ENCODE measurements at places on chromosomes 13 and 19.

GRCh38 chr19:9916719-9917118, 19.6 kb downstream of the OLFM2 start:
- DNase-seq = no peak

- no peak for DNase-seq
These were observed 32.5 kb downstream of the CAPN12 start for GRCh38 chr19:38711726-38712153.

- DNase-seq = no peak
These were observed 7.3 kb downstream of the SIX5 start for GRCh38 chr19:45761714-45762113.

GRCh38 chr13:74062933-74063332, 71.3 kb downstream of the KLF12 start:
- no peak for DNase-seq

GRCh38 chr19:13226983-13227382, 76.8 kb downstream of the IER2 start:
- DNase-seq = no peak

GRCh38 chr13:112807653-112808376, 118.0 kb downstream of the ATP11A start:
- no peak for DNase-seq

DNA sequence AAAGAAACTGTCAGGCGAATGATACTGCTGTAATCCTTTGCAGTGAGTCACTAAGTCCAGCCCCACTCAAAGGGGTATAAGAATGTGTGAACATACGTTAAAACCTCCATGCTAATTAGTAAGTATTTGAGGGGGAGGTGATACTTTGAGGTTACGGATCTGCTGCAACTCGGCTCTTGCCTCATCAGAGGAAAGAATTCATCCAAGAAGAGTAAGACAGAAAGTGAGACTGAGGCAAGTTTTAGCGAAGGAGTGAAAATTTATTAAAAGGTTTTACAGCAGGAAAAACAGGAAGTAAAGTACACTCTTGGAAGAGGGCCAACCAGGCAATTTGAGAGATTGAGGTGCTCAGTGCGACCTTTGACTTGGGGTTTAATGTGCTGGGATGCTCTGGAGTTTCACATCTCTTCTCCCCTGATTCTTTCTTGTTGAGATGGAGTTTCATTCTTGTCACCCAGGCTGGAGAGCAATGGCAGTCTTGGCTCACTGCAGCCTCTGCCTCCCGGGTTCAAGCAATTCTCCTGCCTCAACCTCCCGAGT, 9.8 kb downstream of the CLEC4M start:
- no peak for DNase-seq

- no peak for DNase-seq
These were observed 228.6 kb upstream of the KLHL1 start for GRCh38 chr13:70336866-70337265.

DNA sequence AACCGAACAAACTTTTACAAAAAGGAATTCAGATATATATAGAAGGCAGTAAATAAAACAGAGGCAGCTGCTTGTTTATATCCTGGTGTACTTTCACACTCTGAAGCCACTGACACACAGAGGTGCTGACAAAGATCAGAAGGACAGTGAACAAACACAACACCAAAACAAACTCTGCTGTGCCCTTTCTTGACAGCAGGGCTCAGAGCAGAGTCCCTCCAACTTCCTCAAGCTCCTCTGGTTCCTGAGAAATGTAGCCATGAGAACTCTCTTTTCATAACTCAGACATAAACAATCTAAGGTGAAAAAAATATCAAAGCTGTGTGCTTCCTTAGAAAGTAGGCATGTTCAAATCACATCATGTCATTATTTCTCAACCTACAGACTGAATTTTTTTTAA, 1052.8 kb upstream of the SPRY2 start:
- no peak for DNase-seq

DNA sequence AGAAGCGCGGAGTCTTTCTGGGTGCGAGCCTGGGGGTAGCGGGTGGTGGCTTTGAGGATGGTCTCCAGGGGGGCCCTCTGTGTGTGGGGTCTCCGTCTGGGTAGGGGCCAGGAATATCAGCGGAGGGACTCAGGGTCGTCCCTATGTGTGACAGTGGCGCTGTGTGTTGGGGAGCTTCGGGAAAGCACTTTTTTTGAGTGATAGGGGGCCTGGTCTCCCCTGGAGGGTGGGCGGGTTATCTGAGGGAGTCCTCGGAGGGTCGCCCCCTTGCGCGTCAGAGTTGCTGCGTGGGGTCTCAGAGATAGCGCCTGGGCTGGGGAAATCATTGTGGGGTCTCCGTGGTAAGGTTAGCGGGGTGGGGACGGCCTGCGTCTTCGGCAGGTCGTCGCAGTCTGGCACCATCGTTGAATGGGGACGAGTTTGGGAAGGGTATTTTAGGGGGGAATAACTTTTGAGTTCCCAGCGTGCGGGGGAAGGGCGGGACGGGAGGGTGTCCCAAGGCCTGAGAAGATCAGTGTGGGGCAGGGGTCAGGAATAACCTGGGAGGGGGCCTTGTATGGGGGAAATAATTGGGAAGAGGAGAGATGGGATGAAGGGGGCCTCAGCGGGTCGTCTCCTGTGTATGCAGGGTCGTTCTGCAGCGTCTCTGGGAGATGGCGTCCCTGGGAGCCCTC, 857 bp downstream of the IER2 start:
- peak; percentile 42 for DNase-seq

DNA sequence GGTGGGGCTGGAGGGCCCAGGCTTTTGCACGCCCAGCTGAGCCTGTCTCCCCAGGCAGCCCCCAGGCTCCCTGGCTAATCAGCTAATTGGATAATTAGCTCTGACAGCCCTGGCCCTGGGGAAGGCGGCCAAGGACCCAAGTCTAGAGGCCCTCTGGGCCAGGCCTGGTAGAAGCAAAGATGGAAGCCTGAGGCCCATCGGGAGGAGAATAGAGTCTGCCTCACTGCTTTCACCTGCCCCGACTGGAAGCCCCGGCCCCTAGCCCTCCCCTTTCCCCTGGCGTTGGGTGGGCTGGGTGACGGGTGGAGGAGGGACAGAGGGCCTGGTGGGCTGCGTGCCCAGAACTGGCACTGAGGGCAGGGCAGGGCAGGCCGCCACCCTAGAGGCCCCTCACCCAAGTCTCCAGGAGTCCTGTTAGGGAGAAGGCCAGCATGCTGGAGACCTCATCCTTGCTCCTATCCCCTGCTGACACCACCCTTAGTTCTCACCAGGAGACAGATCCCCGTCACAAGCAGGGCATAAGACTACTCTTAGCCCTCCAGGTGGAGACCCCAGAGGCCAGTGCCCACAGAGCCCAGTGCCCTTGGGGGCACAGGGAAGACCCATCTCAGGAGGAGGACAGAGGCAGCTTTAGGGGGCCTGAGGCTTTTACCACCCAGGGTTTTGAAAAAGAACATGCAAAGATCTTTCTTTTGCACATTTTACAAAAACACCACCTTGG, 12.0 kb downstream of the LYL1 start:
- no peak for DNase-seq

DNA sequence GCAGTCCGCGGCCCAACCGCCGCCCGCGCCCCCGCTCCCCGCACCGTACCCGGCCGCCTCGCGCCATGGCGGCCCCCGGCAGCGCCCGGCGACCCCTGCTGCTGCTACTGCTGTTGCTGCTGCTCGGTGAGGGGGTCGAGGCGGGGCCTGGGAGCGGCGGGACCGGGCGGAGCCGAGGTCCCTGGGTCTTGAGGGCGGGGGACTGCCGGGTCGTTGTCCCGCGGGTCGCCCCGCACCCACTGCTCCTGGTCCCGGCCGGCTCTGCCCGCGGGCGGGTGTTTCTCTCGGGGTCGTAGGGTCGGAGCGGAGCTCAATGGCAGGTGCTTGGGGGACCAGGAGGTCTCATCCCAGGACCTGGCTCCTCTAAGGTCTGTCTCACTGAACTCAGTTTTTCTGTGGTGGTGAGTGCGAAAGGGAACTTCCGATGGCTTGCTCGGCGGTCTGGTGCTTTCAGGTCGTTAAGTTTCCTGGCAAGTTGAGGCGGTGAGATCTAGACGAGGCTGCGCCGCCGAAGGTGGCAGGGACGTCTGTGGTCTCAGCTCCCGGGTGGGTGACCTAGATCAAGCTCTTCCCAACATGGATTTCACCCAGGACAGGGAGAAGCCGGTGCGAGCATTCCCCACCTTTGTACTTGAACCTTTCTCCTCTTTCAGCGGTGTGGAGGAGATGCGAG, 467 bp downstream of the LAMP1 start:
- no peak for DNase-seq

DNA sequence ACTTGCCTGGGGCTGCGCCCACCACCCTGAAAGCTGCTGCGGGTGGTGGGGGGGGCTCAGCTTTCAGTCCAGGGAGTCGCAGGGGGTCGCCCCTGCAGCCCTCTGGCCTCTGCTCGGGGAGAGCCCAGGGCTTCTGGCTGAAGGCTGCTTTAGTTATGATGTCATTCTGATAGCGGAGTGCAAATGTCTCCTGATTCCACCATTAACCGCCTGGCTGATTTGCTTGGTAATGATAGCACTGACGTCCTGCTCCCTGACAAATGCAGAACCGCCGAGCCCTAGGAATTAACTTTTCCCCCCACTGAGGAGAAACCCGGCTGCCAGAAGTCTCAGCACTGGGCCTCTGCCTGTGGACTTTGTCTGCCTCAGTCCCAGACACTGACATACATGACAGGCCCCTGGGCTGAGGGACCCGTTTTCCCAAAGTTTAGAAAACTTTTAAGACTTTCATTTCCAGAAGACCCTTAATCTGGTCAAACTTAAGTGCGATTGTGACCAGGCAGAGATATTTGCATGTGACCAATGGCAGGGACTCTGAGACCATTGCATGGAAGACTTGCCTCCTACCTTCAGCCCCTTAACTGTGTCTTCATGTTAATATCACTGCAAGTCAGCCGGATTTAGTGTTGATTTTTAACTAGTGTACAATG, 142.5 kb upstream of the ZNF536 start:
- no peak for DNase-seq

DNA sequence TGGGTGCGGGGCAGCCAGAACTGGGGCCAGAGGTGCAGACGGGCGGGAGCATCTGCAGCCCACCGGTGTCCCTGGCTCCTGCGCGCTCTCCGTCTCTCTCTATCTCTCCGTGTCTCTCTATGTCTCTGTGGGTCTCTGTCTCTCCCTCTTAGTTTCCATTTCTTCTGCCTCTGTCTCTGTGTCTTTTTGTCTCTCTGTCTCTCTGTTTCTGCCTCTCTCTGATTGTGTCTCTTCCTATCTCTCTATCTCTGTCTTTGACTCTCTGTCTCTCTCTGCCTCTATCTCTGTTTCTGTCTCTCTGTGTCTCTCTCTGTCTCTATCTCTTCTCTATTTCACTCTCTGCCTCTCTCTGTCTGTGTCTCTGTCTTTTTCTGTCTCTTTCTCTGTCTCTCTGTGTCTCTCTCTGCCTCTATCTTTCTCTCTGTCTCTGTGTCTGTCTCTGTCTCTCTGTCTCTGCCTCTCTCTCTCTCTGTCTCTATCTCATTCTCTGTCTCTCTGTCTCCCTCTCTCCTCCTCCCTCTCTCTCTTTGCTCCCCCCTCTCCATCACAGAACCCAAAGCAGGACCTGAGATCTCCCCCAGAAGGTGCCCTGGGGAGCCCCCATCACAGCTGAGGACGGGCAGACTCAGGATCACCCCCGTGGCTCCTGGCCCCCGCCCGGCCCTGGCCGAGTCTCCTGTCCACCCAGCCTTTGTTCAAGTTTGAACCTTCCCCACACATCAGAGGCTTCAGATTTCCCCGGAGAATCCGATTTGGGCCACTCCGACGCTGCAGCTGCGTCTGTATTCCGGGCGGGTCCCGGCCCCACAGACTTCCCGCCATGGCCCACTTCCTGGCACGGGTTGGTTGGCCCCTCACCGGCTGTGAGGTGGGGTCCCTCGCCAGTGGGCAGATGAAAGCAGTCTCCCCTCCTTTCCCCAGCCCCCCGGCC, 48.6 kb upstream of the TCF3 start:
- DNase-seq = no peak

GRCh38 chr13:81488021-81488420, 1147.1 kb upstream of the SPRY2 start:
- DNase-seq = no peak

DNA sequence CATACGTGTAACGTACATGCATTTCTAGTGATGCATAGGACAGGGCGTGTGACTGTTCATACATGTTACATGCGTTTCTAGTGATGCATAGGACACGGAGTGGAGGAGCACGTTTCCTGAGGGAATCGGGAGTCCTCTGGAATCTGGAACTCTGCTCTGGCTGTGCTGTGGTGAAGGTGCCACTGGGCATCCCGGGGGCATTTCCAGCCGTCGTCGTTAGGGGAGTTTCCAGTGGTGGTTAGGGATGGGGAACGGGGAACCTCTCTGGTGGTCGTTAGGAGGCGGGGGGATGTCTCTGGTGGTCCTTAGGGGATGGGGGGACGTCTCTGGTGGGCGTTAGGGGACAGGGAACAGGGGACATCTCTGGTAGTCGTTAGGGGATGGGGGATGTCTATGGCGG, 209.6 kb upstream of the SOX1 start:
- DNase-seq = no peak

DNA sequence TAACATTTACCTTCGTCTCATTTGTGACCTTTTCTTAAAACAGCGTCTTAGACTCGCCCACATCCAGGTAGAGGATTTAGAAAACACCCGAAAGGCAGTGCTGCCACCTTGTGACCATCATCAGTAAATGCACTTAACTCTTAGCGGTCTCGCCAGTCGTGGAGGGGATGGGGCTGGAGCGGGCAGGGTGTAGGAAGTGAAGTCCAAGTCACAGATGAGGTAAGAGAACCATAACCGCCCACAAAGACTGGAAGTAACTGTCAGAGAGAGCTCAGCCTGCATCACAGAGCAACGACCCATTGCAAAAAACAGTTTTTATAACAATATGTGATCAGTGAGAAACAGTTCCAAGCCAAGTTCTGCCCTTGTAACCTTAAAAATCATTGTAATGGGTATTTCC, 10.7 kb upstream of the CEACAM3 start:
- DNase-seq = peak; percentile 58

- no peak for DNase-seq
These were observed 1820.8 kb downstream of the UQCRFS1 start for GRCh38 chr19:27392027-27392632.

DNA sequence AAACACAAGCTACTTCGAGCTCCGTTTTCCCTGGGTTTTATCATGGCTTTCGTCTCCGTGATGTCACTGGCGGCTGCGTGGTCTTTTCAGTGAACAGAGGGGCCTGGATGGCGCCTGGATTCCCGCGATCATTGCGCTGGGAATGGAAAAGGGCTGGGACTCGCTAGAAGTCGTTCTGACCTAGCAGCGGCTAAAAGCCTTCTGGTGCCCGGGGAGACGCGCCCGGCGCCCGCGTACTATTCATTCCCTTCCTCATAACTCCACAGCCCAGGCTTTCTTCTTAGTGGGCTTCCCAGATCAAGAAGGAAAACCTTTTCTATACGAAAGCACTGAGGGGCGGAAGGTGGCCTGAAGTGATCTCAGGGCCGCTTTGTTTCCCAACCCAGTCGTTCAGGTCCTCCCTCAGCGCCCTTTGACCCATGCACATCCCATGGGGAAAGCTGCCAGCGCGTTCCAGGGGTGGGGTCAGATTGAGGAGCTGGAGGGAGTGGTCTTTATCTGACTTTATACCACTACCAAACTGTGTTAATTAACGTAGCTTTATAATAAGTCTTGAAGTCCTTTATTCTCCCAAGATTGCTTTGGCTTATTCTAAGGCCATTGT, 96.6 kb downstream of the ELF1 start:
- DNase-seq = no peak

Data from memory B cell (primary cell).